Stimulated activated CD4-positive, alpha-beta T cell treated with anti-CD3 and anti-CD28 coated beads, Interleukin-1b, Interleukin-23, amount 100 ng/mL, for 1 hour (primary cell): ENCODE measurements at places on chromosomes 7 and 10.
A peak's percentile ranks its signal among the peaks of the same experiment; 100 is the strongest.

DNA sequence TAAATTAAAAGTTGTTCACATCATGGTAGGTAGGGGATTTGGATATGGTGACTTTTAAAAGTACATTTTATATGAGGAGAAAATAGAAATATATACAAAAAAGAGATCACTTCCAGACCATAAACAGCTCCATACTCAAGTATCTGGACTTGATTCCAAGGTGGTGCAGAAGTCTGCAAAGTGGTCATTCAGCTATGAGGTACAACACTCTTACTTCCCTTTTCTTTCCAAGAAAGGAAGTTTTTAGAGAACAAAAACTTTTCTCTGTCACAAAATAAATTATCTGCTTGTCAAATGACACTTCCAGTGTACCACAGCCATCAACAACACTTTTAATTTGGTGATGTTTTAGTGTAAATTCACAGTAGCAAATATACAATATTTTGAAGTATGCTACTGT, 1013.5 kb downstream of the GATA3 start:
- DNase-seq = no peak

DNA sequence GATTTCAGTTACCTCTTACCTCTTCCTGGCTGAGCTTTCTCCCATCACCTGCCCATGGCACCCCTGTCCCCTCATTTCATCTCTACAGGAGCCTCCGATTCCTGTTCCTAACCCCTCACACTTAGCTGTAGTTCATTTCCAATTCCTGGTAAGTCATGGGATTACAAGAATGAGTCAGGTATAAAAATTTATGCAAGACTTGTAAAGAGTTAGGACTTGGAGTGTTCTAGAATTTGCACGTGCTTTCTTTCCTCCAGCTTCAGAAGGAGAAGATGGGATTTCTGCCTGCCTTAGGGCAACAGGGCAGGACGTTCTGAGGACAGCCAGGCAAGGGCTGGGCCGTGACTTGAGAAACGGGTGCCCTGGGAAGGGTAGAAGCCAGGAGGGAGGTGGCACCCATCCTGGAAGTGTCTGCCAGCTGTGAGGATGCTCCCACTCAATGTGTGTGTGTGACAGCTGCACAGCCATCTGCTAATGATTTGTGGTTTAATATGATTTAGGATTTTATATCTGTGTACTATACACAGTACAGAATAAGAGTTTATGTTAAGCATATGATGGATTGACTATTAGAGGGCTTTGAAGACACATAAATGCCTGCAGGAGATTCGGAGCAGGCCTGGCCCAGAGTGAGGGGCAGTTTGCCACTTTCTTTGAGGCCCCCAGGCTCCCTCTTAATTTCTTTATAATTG, 81.5 kb upstream of the VIPR2 start:
- DNase-seq = no peak

GRCh38 chr10:43842496-43842895, 193.8 kb upstream of the ZNF32 start:
- no peak for DNase-seq

DNA sequence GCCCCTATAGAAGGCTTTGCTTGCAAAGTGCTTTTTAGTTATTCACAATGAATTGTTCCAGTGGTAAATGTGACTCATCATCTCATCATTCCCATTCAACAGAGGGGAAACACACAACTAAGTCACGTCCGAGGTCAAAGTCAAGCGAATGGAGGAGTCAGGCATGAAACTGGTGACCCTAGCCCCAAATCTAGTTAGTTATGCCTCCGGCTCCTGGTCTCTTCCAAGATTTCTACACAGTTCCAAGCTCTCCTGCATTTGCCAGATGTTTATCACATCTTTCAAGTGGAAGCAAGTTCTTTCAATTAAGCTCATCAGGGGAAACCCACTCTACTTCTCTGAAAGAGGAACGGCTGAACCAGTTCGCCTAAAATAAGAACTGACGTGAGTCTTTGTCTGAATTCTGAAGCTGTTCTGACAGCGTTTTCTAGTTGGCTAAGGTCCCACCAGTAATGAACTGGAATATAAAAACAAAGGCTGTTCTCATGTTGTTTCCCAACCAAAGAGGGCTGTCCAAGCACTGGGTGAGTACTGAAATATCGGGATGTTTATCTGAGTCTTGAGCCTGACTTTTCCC, 140.9 kb upstream of the NRBF2 start:
- DNase-seq = no peak

DNA sequence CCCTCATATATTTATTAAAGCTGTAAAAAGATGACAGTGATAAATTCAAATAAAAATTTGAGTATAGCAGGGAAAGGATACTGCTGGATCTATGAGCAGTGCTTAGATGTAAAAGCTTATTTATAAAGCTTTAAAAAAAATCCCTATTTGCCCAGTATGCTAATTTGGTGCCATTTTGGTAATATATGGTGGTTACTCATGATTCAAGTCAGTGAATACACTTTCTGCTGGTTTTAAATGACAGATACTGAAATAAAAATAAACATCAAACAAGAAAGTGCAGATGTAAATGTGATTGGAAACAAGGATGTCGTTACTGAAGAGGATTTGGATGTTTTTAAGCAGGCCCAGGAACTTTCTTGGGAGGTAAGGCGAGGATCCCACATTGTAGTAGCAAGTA, 134.4 kb upstream of the SAMD8 start:
- no peak for DNase-seq

DNA sequence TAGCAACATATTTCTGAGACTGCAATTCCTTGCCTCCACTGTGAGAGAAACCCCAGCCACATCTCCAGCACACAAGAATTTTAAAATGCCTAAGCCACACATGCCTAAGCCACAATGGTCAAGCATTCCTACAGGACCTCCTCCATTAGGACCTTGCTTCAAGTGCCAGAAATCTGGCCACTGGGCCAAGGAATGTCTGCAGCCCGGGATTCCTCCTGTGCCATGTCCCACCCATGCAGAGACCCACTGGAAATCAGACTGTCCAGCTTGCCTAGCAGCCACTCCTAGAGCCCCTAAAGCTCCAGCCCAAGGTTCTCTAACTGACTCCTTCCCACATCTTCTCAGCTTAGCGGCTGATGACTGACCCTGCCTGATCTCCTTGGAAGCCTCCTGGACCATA, 117.5 kb downstream of the AHR start:
- no peak for DNase-seq

DNA sequence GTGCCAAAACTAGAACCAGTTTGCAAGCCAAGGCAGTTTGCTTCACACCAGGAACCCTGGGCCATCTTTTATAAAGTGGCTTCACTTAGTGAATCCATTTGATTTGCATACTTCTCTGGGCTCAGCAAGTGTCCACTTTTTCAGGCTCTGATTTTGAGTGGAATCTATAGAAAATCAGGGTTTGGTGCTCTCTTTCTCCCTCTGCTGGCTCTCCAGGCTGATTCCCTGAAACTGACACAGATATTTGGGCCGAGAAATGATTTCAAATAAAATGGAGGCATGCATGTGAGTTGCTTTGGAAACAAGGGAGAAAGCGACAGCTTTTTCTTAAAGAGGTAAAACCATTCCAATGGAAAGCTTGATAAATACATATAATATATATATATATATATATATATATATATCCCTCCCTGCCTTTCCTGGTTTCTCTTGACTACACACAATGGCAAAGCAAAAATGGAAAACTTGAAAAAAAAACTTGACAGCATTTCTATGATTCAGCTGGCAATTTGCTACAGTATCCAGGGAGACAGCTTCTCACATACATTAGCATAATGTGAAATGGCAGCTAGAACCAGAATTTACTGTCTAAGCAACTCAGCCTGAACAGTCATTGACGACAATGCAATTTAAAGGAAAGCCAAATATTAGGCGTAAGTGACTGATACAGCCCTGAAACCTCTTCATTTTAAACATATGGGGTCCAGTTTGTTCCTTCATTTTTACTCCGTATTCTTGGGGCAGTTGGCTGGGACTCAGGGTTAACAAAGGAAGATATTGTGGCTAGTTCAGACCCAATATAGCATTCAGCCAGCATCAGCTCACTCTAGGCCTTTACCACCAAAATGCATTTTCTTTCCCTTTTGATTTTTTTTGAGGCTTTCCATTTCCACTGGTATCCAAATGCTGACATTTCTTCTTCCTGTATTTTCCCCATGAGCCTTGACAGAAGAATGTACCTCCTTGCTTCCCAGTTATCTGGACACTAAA, 188.5 kb downstream of the TMEM178B start:
- no peak for DNase-seq

DNA sequence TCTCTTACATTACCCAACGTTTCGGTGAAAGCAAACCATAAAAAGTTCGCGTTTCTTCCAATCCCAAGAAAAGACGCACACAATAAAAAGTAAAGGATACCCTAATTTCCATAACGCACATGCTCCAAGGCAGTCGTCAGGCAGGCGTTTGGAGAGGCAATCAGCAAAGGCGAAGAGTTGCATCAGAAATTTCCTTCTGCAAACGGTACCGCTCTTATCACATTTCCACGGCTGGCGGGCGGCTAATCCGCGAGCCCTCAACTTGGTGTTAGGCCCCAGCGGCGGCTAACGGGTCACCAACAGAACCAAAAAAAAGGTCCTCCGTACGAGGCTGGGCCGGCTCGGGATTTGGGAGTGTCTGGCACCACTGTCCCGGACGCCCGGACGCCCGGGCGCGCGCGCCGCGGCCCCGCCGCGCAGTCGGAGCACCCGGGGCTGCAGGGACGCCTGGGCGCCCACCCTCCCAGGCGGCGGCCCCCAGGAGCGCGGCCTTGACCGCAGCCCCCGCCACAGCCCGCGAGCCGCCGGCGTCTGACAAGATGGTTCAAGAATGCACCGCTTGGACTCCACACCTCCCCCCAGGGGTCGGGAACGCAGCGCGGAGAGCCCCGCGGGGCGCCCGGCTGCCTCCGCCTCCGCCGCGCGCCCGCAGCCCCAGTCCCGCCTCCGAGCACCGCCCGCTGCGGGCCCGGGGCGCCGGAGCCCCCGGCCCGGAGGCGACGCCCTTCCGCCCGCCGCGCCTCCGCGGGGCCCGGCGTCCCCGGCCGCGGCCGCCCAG, 9.8 kb upstream of the GRB10 start:
- DNase-seq = no peak

DNA sequence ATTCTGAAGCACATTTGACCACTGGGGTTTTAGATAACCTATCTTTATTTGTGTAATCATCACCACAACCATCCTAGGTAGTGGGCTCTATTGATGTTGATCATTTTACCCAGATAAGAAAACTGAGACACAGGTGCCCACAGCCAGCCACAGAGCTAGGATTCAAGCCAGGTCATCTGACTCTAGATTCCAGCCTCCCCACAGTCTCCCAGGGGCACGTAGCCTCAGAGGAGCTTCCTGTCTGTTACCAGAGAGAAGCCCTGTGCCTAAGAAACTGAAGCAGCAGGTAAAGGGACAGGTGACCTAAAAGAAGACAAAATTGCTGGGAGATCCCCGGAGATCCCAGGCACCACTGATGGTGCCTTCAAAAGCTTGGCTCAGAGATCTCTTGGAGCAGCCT, 55.8 kb downstream of the ALOX5 start:
- no peak for DNase-seq

DNA sequence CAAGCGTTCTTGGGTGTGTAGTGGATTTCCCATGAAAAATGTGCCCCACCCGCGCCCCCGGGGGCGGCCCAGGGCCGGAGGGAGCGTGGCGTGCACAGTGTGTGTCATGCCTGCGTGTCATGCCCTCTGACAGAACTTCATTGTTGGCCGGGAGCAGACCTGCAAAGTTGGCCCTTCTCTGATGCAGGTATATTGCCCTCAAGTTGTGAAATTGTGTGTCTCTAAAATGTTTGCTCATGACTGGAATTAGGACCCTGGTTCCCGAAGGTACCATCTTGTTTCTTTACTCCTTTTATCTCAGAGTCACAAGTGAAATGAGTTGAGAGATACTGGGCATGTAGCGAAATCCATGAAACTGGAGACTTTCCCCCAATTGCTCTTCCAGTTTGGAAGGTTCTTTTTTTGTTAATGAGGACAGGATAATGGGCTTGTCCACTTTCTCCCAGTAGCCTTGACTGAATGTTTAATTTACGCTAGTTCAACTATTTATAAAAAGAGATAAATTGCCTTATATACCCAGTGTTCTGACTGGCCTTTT, 26.2 kb downstream of the ADK start:
- DNase-seq = peak; percentile 16

- DNase-seq = no peak
Measured at GRCh38 chr10:57743711-57744110, 524.0 kb downstream of the IPMK start.

DNA sequence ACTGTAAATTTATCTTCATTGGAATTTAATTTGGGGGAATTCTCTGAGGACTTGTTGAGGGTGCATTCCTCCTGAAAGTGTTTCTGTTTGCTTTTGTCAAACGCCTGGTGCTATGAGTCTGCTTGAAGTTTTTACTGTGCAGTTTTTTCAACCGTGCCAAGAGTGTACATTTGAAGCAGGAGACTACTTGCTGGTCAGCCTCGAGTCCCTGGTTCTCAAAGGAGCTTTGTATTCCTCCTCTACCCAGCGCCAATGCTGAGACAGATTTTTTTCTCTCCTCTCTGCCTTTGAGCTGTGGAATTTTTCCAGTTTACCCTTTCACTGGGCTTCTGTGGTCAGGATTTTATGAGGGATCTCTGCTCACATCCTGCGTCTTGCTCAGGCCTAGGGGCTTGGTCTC, 62.1 kb downstream of the NPY start:
- DNase-seq = no peak

DNA sequence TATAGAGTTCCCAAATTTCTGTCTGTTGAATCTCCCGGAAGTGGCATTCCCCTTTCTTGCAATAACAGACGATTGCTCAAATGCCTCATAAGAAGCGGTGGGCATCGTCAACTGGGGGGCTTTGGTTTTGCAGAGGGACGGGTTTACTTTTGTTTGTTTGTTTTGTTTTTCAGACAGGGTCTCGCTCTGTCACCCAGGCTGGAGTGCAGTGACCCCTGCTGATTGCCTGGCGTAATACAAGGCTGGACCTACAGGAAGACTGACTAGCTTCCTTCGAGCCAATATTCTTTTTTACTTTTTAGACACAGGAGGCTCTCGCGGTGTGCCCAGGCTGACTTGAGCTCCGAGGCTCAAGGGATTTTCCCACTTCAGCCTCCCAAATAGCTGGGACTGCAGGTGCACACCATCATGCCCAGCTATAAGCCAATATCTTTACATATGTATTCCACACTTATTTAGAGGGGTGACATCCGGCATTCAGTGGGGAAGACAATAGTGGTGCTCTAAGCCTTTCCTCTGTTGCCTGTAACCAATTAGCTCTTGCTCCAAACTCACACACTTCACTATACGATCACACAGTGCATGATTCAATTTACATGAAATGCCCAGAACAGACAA, 58.1 kb downstream of the FHIP2A start:
- no peak for DNase-seq

- no peak for DNase-seq
Measured at GRCh38 chr10:125534515-125534914, 148.4 kb downstream of the TEX36 start.

DNA sequence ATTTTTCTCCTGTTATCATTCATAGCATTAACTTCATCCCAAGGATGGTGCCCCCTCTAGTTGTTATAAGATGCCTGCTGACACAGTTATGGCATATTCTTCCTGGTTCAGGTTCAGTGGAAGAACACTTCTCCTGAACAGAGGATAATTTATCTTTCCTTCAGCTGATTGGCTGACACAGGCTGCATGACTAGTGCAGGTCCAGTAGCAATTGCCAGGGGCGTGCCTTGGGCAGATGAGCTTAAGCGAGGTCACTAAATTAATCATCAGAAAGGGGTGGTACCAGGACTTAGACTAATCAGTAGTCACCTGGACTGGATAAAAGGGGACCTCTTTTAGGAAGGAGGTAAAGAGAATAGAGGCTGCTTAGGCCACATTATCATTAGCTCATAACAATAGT, 42.3 kb downstream of the BZW2 start:
- DNase-seq = no peak
